ENCODE measurements at places on chromosomes 12 and 14.

- peak; percentile 92 for DNase-seq
Measured at GRCh38 chr12:71947645-71948105, 9.0 kb downstream of the TPH2 start.

DNA sequence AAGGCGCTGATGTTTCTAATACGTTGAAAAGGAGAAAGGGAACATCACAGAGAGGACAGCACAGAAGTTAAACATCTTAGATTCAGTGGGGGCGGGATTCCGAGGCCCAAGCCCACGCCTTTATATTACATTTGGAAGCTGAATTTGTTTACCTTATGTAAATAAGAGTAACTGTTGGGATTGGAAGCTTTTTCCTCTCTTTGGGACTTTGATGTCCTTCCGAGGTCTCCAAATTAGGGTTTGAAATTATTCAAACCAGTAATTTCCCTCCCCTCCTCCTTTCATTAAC is 6.4 kb downstream of the FOXA1 start:
- peak; percentile 93 for DNase-seq

- no peak for DNase-seq
Measured at GRCh38 chr12:14264778-14265177, 100.7 kb upstream of the ATF7IP start.

DNA sequence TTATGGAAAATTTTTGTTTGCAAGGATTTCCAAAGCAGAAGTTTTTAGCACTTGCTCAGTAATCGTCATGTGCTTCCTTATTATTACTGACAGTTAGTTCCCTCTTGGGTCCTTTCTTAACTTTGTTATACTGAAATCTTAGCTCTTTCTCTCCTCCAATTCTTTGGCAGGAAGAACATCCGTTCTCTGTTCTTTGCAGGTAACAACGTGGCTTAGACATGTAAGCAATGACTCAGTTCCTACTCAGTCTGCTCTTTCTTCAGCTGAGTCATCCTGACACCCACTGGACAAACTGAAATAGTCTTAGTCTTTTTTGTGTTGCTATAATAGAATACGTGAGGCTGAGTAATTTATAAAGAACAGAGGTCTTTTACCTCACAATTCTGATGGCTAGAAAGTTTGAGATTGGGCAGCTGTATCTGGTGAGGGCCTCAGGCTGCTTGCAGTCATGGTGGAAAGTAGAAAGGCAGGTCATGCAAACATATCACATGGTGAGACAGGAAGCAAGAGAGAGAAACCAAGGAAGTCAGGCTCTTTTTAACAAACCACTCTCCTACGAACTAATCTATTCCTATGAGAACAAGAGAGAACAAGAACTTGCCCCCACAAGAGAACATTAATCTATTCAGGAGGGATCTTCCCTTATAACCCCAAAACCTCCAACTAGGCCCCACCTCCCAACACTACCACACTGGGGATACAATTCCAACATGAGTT is 49.2 kb downstream of the TESPA1 start:
- DNase-seq = peak; percentile 60

DNA sequence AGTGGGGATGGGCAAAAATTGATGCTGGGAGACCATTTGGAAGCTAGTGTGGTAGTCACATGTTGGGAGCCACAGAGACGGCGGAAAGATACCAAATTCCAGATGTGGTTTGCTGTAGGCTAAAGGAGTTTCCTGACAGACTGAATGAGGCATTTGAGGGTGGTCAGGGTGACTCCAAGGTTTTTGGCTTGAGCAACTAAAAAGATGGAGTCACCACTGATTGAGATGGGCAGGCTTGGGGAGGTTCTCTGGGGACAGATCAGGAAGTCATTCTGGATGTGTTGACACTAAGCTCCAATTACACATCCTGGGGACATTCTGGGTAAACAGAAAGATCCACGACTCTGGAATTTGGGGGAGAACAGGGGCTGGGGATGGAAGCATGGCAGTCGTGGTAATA is 15.5 kb upstream of the SERPINA9 start:
- DNase-seq = no peak

GRCh38 chr14:43786066-43786762 is 720.9 kb downstream of the FSCB start:
- DNase-seq = no peak

DNA sequence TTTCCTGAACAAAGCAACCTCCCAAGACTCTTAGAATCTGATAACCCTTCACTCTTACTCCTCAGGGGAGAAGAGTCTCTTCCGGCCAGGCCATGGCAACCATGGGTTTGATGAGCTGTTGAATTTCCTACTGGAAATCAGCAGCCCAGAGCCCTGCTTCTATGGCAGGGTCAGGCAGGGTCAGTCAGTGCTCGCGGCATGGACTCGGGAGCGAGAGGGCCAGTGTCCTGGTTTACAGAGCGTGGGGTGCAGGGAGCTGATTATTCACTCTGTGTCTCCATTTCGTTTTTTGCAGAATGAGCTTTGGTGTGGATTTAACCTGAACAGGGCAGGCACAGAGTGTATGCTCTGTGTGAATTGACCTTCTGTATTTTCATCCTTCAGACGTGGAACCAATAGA is 340.6 kb upstream of the SFSWAP start:
- DNase-seq = no peak

DNA sequence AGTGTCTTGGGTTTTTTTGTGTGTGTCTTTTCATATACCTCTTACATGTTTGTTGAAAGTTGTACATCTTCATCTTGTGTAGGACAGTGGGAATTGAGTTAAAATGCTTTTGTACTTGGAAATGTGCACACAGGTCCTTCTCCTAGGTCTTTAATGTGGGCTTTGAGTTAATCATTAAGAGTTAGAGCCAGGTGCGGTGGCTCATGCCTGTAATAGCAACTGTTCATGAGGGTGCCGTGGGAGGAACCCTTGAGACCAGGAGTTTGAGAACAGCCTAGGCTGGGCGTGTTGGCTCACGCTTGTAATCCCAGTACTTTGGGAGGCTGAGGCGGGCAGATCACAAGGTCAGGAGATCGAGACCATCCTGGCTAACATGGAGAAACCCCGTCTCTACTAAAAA is 13.9 kb downstream of the CLECL1 start:
- DNase-seq = no peak

- DNase-seq = peak; percentile 43
Measured at GRCh38 chr12:110251381-110251780, 29.7 kb upstream of the ATP2A2 start.

GRCh38 chr14:59463787-59464485 is 1.2 kb downstream of the GPR135 start:
- no peak for DNase-seq

GRCh38 chr14:68548194-68549076 is 244.4 kb downstream of the ZFP36L1 start:
- DNase-seq = no peak

GRCh38 chr12:95164656-95165055 is 52.6 kb downstream of the FGD6 start:
- DNase-seq = no peak

- DNase-seq = no peak
Measured at GRCh38 chr14:88682495-88683114, 110.1 kb downstream of the EML5 start.

DNA sequence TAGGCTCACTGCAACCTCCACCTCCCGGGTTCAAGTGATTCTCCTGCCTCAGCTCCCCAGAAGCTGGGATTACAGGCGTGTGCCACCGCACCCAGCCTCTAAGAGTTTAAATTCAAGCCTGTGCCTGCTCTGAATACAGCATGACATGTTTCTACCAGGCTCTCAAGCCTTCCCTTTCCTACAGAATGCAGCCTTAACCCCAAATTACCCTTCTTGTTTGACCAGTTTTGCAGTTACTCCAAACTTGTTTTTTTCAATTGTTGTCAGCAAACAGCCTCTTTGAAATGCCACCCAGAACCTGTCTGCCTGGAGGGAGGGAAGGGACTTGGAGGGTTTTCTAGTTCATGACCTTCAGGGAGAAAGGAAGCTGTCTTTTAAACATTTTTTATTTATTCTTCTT is 15.4 kb downstream of the GLTP start:
- DNase-seq = peak; percentile 96

DNA sequence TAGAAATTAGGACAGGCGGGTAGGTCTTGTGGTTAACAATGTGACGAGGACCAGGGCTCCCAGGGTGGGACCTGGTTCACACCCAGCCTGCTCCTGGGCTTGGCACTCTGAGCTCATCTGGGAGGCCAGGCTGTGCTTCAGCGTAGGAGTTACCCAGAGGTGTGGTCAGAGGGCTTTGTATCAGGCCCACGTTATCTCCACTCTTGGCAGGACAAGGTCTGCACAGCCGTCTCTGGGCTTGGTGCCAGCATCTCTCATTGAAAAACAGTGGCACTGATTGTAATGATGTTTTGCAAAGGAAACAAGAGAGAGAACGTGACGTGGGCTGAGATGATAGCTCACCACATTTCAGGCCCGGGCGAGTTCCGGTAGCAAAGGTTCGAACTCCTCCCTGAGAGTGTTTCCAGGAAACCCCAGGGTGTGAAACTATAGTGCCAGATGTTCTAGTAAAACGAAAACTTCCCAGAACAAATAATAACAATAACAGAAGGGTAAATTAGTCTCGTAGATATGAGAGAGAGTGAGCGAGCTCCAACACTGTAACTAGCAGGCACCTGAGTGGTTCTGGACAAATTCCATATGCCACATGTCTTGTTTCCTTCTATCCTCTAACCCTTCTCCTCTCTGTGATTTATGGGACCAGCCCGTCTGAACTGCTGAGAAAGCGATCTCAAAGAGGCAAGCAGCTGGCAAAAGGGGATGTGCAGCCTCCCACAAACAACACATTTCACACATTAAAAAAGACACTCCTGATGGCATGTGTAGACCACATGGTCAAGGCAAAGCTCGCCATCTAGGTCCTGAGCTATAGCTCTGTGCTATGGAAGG is 227.3 kb downstream of the KTN1 start:
- DNase-seq = no peak

DNA sequence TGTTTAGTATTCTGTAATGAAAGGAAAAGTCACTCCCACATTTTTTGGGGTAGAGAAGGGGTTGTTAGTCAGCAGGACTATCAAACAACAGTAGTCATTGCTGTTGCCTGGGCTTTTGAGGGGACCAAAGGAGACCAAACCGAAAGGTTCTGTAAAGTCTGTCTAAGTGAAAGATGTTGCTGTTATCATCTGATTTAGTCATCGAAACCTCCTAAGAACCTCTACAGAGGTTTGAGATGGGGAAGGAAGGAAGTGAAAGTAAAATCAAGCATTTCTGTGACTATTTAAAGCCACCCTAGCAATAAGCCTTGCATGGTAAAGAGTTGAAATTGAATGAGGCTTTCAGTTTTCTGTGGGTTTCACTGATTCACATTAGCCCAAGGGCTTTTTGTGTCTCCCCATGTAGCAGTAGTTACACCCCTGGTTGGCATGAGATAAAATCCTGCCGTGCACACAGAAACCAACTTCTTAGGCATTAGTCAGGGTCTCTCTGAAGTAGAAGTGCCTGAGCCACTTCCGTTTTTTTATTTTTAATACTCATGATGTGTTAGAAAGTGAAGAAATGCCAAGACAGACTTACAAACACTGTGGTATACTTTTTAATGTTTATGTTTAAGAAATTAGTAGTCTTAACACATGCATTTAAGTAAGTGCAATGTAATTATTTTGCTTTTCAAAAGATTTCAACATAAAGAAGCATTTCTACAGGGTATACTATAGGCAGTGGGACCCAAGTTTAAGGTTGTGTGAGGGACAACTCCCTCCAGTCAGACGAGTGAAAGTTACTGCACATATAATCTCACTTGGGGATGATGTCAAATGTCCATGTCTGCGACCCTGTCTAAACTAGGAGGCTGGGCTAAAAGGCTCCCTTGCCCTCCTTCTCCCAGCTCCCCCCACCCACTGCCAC is 50.4 kb downstream of the DYRK2 start:
- no peak for DNase-seq

- DNase-seq = no peak
Measured at GRCh38 chr12:68356060-68356695, 24.0 kb upstream of the MDM1 start.

DNA sequence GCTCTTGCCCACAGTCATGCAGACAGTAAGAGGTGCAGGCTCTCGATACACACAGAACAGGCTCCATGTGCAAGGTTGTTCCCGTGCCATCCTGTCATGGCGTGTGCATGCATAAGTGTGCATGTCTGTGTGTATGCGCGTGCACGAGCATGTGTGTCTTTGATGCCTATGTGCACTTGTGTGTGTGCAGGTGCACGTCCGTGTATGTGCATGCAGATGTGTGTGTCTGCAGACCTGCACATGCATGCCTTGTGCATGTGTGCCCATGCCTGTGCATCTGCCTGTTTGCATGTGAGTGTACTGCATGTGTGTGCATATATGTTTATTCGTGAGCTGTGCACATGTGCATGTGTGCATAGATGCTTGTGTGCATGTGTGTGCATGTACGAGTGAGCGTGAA is 309.8 kb downstream of the TMEM121 start:
- DNase-seq = no peak

DNA sequence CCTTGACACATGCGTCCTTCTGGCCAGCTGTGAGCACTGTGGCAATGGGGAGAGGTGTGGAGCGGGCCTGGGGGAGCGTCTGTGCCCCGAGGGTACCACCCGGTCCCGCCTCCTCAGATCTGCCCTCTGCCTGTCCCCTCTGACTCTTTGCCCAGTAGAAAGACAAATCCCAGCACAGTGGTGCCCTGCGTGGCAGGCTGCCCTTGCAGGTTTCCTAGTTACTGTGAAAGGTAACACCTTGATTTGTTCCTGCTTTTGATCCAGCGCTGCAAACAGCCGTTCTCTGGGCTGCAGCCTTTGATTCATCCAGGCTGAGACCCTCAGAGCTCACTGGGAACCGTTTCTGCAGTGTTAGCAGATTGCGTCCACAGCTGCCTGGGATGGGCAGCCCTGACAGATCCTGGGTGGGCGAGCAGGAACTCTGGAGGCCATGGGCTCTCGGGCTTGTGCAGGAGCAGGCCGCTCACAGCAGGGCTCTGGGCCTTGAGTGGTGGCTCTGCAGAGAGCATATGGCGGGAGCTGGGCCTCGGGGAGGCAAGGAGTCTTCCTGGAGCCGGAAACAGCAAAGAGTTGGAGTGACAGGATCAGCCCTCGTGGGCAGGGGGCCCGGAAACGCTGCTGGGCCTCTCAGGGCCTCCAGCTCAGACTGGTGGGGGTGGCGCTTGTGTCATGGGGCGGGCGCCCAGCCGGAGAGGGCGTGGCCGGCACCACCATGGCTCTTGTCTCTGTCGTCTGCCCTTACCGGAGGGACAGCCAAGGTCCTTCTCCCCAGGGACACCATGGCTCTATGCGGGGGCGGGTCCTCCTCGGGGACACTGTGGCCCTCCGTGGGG is 16.6 kb downstream of the FBRSL1 start:
- DNase-seq = no peak

GRCh38 chr12:49741882-49742620 is 694 bp downstream of the TMBIM6 start:
- peak; percentile 96 for DNase-seq

DNA sequence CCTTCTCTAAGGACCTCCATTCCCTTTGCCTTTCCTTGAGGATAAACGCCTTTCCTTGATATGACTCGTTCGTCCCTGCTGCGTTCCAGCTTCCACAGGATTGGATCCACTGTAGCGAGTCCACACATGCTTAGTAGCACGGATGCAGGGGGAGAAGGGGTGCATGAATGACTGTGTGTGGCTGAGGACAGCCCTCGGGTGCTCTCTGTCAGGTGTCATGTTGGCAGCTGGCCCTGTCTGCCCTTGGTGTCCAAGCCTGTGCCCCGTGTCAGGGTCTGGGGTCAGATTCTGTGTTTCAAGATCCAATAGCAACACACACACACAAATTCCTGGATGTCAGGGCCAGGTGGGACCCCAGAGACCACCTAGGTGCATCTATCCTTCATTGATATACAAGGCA is 17.5 kb upstream of the KRT80 start:
- DNase-seq = no peak

All from T47D (cell line).